Stimulated activated CD8-positive, alpha-beta memory T cell treated with anti-CD3 and anti-CD28 coated beads, Interleukin-15, amount 100 ng/mL, for 24 hours (primary cell): ENCODE measurements at places on chromosomes 1 and 21.

- no peak for DNase-seq
Observed at GRCh38 chr1:183212870-183213269, 26.8 kb downstream of the LAMC2 start.

DNA sequence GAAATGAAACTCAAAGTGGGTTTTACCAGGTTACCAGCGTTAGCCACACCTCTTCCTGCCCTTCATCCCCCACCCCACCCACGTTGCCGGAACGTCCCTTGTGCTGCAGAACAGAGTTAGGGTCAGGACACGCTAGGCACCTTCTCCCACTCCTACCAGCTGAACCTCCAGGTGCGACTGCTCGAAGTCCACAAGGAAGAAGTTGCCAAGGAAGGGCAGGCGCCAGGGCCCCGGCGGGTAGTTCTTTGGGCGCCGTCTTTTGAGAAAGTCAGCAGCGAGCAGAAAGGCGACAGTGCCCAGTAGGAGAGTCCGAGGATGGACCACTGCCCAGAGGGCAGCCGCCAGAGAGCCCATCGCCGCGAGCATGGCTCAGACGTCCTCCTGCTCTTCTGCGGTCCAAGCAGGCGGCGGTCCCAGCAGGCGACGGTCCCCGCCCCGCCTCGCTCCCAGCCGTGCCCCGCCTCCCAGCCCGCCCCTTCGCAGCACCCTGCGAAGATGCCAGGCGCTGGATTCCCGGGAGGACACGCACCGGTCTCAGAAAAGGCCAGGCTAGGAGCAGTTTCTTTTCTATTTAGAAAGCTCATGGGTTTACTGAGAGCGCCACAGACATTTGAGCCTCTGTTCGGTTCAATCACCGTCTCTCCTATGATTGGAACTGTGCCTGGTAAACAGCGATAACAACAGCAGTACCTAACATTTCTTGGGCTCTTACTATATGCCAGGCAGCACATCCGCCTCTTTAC lies at the start of gene CYP2J2:
Gene CYP2J2, minus strand, starts transcription at position 393 of the 743 bp plus-strand sequence. Its CDS starts 27 bp downstream, at position 366.
- peak; percentile 13 for DNase-seq

DNA sequence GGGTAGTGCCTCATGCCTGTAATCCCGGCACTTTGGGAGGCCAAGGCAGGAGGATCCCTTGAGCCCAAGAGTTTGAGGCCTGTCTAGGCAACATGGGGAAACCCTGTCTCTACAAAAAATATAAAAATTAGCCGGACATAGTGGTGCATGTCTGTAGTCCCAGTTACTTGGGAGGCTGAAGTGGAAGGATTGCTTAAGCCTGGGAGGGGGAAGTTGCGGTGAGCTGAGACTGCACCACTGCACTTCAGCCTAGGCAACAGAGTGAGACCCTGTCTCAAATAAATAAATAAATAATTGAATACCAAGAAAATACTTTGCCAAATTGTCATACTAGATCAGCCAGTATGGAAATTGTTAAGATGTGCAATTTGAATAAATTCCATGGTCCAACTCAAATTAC lies 5.9 kb upstream of the RBBP5 start:
- no peak for DNase-seq

DNA sequence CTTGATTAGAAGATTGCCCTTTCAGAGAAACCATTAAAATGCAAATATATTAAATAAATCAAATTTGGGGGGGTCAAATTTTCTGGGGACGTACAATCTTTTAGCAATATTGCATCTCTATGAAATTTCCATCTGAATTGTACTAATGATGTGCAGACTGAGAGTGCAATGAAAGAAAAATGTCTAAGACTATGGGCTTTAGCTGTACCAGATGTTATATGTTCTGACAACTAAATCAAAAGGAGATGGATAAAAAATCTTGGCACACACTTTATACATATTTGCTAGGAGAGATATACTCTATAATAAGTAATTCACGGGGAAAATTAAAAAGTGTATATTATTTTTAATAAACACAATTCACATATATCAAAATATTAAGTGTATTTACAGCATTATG lies 13.0 kb upstream of the PLPPR5 start:
- no peak for DNase-seq

- DNase-seq, result no peak
Observed at GRCh38 chr1:185733818-185734735, at the start of gene HMCN1. Gene HMCN1 (plus strand): TSS chr1:185734391. CDS start chr1:185734780, 389 bp downstream.

- no peak for DNase-seq
Observed at GRCh38 chr1:29438991-29439390, 202.7 kb downstream of the PTPRU start.

- no peak for DNase-seq
Observed at GRCh38 chr21:41068496-41068895, 99.5 kb upstream of the BACE2 start.

DNA sequence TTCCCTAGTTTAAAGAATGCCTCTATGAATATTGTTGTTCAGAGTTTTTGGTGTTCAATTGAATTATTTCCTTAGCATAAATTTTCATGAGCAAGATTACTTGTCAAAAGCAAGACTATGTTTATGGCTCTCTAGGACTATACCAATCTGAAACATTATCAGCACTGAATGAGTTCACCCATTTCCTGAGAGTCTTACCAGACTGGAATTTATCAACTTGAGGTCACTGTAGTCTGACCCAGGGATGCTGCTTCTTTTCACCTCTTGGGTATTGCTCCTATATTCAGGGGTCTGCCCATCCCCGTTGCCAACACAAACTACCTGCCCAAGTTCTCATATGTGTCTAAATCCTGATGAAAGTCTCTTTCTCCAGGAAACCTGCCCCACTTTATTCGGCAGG lies 42.6 kb downstream of the OPTC start:
- no peak for DNase-seq

DNA sequence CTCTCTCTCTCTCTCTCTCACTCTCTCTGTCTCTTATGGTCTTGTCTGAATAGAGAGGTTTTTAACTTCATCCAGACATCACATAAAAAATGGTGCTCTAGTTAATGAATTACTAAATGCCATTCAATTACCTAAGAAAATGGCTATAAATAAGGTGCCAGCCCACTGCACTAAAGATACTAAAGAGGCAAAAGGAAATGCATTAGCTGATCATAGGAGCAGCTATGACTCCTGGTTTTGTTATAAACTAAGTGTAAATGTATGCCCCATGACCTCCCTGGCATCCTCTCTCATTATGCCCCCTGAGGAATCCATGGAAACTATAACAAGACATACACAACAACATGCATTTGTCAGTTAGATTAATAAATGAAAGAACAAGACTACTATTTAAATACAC lies 57.5 kb upstream of the PDC start:
- no peak for DNase-seq

DNA sequence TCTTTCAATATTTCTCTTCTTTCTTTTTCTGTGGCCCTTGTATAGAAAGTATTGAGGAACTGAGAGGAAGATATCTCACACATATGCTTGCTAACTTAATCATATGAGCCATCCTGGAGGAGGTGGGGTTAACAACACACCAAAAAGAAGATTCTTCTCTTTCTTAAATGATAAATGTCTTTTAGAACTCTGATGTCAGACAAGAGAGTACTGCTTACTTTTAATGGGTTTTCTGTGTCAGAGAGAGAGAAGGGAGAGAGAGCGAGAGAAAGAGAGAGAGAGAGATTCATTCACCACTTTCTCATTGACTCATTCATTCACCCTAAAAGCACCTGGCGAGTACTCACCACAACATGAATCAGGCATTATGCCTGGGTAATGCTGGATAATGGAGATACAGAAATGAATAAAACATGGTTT lies 250.3 kb upstream of the SGIP1 start:
- no peak for DNase-seq

DNA sequence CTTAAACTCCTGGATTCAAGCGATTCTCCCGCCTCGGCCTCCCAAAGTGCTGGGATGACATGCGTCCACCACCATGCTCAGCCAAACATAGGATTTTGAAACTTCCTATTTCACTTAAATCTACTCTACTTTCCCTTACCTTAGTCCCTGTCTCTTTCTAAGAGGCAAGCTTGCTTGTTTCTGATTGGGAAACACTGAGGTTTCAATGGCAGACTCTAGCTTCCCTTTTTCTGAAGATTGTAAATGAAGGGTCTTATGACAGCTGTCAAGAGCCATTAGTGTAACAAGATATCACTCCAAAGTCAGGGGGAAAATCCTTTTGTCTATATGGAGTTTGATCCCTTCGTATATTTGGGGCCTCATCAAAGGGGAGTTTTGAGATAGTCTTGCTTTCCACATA lies 23.5 kb upstream of the LMO4 start:
- no peak for DNase-seq

DNA sequence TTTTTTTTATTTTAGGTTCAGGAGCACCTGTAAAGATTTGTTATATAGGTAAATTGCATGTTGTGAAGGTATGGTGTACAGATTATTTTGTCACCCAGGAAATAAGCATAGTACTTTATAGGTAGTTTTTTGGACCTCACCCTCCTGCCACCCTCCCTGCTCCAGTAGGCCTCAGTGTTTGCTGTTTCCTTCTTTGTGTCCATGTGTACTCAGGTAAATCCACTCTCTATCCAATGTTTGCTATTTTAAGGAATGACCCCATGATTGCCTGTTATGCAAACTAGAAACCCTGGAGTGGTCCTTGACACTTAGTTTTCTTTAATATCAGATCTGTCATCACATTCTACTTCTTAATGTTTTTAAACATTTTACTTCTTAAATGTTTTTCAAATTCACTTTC lies 33.9 kb downstream of the LHX9 start:
- DNase-seq, result no peak

DNA sequence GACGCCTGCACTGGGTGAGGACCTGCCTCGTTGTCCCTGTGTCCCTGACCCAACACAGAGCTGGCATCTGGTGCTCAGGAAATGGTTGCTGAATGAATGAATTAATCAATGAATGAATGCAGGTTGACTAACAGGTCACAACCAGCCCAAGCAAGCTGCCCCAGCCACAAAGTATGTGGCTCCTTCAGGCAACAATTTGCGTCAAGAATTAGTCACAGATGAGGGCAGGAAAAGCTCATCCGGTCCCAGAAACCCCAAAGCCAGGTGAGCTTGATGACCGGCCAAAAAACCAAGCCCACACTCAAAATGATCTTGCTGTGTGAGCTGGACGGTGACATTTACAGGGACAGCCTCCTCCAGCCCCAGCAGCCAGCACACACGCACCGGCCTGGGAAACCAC lies 40.6 kb upstream of the GPR153 start:
- no peak for DNase-seq

DNA sequence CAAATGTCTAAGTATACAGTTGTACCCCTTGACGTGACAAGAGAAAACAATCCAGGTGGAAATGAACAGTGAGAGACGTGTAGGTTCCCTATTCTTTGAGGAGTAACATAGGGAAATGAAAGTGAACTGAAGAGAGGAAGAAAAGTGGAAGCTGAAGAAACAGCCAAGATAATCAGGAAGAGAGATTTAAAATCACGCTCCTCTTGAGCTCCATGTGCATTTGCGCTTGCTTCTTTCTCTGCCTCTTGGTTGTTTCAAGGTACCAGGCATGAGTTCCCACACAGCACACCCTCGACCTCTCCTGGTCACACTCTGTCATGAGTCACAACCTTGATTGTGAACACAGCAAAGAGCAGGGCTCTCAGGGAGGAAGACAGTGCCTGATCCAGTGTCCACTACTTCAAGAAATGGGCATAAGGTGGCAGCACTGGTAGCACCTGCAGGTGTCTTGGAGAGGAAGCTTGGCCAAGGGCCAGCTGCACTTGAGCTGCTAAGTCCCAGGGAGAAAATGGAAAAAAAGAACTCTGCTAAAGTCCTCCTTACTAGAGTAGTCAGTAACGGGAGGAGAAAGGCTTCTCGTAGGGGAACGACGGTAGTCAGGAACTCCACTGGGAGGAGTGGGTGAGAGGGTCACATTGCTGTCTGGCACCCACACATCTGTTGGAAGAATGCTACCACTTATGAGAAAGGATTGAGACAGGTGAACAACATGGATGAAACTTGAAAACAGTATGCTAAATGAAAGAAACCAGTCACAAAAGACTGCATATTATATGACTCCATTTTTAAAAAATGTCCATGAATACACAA lies 18.3 kb upstream of the ARID1A start:
- no peak for DNase-seq
